ENCODE measurements at places on chromosomes 12 and 14.

DNA sequence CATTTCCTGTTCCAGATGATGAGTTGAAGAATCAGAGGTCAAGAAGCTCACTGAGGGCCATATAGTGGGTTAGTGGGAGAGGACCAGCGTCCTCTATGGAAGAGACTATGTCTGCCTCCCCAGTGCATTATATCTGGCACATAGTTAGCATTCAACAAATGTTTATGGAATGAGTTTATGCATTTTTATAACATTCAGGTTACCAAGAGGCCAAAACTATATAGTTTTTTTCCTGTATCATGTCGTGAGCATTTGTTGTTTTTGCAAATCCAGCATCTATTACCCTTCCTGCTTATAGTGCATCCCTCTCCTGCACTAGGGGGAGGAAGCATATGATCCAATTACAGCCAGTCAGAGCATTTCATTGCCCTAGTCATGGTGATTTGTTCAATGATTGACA is 60.6 kb downstream of the SUDS3 start:
- DNase-seq = no peak

- no peak for DNase-seq
Measured at GRCh38 chr14:103021684-103022001, 35.7 kb downstream of the CDC42BPB start.

GRCh38 chr14:42110167-42110566 is 503.5 kb downstream of the LRFN5 start:
- DNase-seq = no peak

- no peak for DNase-seq
Measured at GRCh38 chr12:5124401-5124800, 80.7 kb downstream of the KCNA5 start.
